ENCODE measurements at places on chromosomes 2 and 18.

GRCh38 chr18:5543773-5544389 lies at the start of gene EPB41L3:
Gene EPB41L3, minus strand, starts transcription at chr18:5543997. Its CDS starts 54,814 bp downstream, at chr18:5489183.
- H3K27me3 ChIP-seq: peaks cover 5% of the 10 kb centered on the region
- no peak for DNase-seq
- no peak within 1 kb of the TSS for H3K4me3 ChIP-seq
- H3K36me3 ChIP-seq: no peaks in the 10 kb centered on the region

DNA sequence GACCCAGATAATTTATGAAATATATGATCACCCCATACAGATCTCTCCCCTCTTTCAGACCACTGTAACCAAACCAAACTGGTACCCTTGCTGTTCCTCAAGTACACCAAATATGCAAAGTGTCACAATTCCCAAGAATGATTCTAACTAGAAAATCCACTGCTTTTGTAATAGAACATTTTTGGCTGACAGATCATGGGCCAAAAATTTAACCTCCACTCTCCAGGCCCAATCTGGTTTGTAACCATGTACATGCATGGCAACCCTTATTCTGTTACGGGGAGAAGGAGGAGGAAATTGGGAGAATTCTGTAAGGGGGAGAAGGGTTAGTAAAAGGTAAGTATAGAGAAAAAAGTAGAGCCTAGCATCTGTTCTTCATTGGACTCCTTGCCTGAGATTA lies 62.0 kb downstream of the IKZF2 start:
- no peak overlapping the region for H3K27ac ChIP-seq
- H3K4me3 ChIP-seq: no peak overlapping the region
- no peak for DNase-seq

GRCh38 chr2:158598862-158599517 lies 142.2 kb downstream of the PKP4 start:
- H3K4me1 ChIP-seq: no peaks in the 10 kb centered on the region
- no peak overlapping the region for H3K27ac ChIP-seq
- H3K4me3 ChIP-seq: no peak overlapping the region
- H3K27me3 ChIP-seq: no peaks in the 10 kb centered on the region

- no peak for DNase-seq
- H3K27me3 ChIP-seq: no peaks in the 10 kb centered on the region
- peaks cover 14% of the 10 kb centered on the region for H3K4me1 ChIP-seq
- no peaks in the 10 kb centered on the region for H3K36me3 ChIP-seq
- H3K4me3 ChIP-seq: no peak overlapping the region
These were observed 86.1 kb downstream of the MSH2 start for GRCh38 chr2:47488870-47489584.

DNA sequence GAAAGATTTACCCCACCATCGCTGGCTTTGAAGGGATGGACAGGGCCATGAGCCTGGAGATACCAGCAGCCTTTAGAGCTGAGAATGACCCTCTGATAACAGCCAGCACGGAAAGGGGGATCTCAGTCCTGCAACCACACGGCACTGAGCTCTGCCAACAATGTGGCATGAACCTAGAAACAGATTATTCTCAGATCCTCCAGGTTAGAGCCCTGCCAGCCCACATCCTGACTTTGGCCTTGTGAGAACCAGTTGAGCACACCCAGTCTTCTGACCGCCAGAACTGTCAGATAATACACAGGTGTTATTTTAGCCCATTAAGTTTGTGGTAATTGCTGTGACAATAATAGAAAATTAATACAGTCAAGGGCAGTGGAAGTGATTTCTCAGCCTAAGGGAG lies 9.4 kb upstream of the GNLY start:
- peak; percentile 61 for DNase-seq
- no peak overlapping the region for H3K4me3 ChIP-seq
- no peaks in the 10 kb centered on the region for H3K36me3 ChIP-seq
- H3K27me3 ChIP-seq: no peaks in the 10 kb centered on the region

Data from GM12878 (cell line).